Osteoblast (primary cell): ENCODE measurements at places on chromosomes 4 and X. TPM values are rescaled to one million over a fixed set of nuclear protein-coding genes. Genes with fewer than 3 reads are reported as not detected.

Gene AMBN
- not detected in 2 replicates for total RNA-seq

Gene MAD2L1
- total RNA-seq, result 2.9 and 4.7 TPM in 2 replicates

DNA sequence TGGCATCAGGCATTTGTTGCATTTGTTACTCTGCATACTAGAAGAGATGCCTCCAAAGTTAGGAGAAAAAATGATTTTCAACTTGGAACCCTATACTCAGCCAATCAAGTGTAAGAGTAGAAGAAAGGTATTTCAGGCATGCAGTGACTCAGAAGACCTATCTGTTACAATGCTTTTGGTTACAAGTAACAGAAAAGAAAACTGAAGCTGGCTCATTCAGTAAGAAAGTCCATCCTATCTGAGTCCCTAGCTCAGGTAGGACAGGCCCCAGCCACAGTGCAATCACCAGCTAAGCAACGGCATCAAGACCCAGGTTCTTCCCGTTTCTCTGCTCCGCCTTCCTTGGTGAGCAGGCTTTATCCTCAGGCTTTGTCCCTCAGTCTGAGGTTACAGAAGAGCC, 23.3 kb downstream of the MECP2 start:
- peak; percentile 81 for DNase-seq

DNA sequence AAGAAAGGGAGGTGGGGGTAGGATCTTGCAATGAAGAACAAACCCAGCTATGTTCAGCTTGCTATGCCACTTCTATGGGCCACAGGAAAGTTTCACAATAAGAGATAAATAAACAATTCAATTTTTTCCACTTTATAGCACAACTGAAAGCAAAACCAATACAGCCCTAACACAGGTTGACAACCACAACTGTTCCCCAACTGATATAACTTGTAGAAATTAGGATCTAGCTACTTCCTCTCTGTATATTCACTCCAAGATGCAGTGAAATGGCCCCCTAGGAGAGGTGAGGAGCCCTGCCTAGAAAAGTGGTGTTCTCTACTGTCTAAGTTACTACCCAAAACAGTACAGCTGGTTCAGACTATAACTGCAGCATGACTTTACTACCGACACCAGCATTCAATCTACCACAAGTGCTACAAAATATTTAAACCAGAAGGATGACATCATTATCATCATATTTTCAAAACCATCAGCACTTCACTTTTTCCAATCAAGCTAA, 77.0 kb downstream of the FBXW7 start:
- peak; percentile 25 for DNase-seq

DNA sequence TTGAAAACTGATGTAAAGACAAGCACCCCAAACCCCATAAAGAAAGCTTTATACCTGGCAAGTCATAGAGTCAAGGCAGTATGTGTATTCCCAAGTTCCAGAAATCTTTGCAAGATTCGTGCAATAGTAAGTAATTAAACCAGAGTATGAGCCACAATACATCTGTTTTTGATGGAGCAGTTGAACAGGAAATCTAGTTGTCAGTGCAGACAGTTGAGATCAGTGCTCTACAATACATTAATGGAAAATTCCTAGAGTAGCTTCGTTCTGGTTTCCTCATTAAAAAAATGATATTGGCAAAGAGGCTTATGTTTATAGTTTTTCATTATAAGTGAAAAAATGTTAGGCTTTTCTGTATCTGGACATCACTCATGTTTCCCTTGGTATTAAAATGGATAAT, 575.3 kb downstream of the TRIML1 start:
- no peak for DNase-seq

DNA sequence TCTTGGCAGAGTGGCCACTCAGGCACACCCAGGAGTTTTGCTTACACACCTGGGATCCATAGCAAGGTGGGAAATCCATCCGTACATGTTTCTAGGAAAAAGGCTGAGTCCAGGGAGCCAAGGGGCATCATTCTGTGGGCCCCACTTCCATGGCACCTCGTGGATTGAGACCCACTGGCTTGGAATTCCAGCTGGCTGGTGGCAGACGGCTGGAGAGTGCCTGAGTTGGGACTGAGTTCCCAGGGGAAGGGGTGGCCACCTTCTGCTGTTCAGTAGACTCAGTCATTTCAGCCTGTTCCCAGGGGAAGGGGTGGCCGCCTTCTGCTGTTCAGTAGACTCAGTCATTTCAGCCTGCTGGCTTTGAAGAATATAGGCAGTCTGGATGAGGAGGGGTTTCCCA, 366.0 kb upstream of the GRIA3 start:
- DNase-seq, result no peak

DNA sequence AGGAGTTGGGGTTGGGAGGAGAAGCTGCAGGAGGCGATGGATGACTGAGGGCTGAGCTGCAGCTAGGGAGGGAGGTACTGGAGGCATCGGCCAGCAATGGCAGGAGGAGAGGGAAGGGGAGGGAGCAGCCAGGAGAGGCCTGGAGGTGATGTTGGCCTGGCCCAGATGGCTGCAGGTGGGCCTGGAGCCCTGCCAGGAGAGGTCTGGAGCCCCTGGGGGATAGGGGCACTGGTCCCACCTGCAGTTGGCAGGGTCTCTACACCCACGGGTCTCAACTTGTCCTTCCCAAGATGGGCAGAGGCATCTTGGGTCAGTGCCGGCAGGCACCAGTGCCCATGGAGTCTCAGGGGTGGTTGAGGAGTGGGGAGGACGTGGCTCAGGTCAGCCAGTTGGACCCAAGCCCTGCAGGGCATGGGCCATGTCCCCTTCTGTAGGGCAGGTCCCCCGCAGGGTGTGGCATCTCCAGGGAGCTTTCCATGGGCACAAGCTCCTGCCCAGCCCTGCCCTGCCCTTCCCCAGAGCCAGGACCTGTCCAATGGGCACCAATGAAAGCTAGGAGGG, 2.7 kb upstream of the MXD4 start:
- DNase-seq, result no peak

GRCh38 chr4:43843501-43843900, 605.1 kb downstream of the KCTD8 start:
- no peak for DNase-seq
